ENCODE measurements at places on chromosomes 16 and 17. TPM values are rescaled to one million over a fixed set of nuclear protein-coding genes. Genes with fewer than 3 reads are reported as not detected.

PRR11 gene
- total RNA-seq: 20.7 TPM

NUPR1 gene
- 20.8 TPM for total RNA-seq

FAM20A gene
- 25.1 TPM for total RNA-seq

THRA gene
- total RNA-seq: 35.8 TPM

C1QTNF1 gene
- 6.3 TPM for total RNA-seq

SLFN12L gene
- total RNA-seq: 0.17 TPM

FSCN2 gene
- 2.0 TPM for total RNA-seq

CENPN gene
- 68.1 TPM for total RNA-seq

FOXF1 gene
- 39.0 TPM for total RNA-seq

TMEM132E gene
- not detected for total RNA-seq

KRTAP4-1 gene
- not detected for total RNA-seq

CLEC3A gene
- total RNA-seq: not detected

MT2A gene
- total RNA-seq: 96.4 TPM

MYH1 gene
- not detected for total RNA-seq

SUPT4H1 gene
- 36.2 TPM for total RNA-seq

ACSM3 gene
- total RNA-seq: 0.29 TPM

CEP295NL gene
- total RNA-seq: 6.8 TPM

LGALS9C gene
- total RNA-seq: not detected

CTRB1 gene
- total RNA-seq: not detected

GRIN2A gene
- total RNA-seq: under 0.01 TPM

CNGB1 gene
- total RNA-seq: not detected

CRHR1 gene
- total RNA-seq: not detected

PLA2G10 gene
- not detected for total RNA-seq

MEAK7 gene
- 20.7 TPM for total RNA-seq

LPO gene
- not detected for total RNA-seq

MEOX1 gene
- not detected for total RNA-seq

LGALS9 gene
- not detected for total RNA-seq

PIK3R6 gene
- total RNA-seq: not detected

Measured in smooth muscle cell of trachea (primary cell).